ENCODE measurements at places on chromosomes 7 and 10. TPM values are rescaled to one million over a fixed set of nuclear protein-coding genes. Genes with fewer than 3 reads are reported as not detected.

CDHR3 gene
- total RNA-seq: 4.3 TPM

KCND2 gene
- not detected for total RNA-seq

PTF1A gene
- not detected for total RNA-seq

TRIM73 gene
- total RNA-seq: 21.8 TPM

SH3PXD2A gene
- 9.2 TPM for total RNA-seq

C10orf53 gene
- not detected for total RNA-seq

TSPAN33 gene
- total RNA-seq: 4.7 TPM

WNT16 gene
- total RNA-seq: not detected

CHN2 gene
- total RNA-seq: 10.3 TPM

ZNF248 gene
- total RNA-seq: 2.3 TPM

C10orf105 gene
- total RNA-seq: 0.33 TPM

SLC26A3 gene
- not detected for total RNA-seq

MRLN gene
- total RNA-seq: not detected

UCN3 gene
- total RNA-seq: not detected

TMEM130 gene
- total RNA-seq: not detected
